Inflammatory macrophage treated with lipopolysaccharide for 4 hours (primary cell): ENCODE measurements at places on chromosomes 11 and 22.
A peak's percentile ranks its signal among the peaks of the same experiment; 100 is the strongest.

DNA sequence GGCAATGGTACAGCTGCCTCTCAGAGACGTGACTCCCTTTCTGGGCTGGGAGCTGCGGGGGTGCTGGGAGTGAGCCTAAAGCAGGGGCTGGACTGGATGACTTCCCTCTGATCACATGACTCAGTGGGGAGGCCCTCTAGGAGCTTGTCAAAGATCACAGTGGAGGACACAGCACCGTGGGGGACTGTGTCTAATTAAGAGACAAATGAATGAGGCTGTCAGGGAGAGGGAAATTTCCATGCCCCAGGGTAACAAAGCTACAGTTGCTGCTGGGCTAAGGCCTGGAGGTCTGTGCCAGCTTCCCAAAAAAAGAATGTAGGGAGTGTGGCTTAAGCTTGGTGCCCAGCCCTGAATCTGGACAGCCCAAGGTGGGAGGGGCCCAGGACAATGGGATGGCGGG lies 262.8 kb upstream of the PLET1 start:
- peak; percentile 47 for DNase-seq

DNA sequence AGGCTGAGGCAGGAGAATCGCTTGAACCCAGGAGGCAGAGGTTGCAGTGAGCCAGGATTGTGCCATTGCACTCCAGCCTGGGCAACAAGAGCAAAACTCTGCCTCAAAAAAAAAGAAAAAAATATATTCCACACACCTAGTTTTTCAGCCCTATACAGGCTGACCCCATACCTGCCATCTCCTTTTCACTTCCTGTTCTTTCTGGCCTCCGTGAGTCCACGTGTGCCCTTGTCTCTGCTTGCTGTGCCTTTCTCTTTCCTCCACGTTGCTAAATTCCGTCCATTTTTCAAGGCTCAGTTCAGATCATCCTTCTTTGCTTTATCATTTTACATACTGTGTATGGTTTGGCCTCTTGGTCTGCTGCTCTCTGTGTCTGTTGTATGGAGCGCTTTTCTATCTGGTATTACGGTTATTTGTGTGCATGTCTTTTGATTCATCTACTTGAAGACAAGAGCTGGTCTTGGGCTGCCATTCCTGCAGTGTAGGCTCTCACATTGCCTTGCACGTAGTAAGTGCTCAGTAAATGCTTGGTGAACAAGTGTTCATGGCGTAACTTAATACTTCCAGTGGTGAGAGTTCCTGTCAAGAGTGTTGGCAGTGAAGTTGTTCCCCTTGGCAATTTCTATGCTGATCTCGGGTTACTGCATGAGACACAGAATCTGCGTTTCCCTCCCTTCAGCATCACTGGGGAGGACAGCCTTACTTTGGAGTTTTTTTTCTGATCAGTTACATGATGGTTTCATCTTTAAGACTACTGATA lies 57.5 kb downstream of the PTPRJ start:
- DNase-seq: no peak

- DNase-seq: no peak
Observed at GRCh38 chr11:36009473-36009872, 65.6 kb downstream of the LDLRAD3 start.

DNA sequence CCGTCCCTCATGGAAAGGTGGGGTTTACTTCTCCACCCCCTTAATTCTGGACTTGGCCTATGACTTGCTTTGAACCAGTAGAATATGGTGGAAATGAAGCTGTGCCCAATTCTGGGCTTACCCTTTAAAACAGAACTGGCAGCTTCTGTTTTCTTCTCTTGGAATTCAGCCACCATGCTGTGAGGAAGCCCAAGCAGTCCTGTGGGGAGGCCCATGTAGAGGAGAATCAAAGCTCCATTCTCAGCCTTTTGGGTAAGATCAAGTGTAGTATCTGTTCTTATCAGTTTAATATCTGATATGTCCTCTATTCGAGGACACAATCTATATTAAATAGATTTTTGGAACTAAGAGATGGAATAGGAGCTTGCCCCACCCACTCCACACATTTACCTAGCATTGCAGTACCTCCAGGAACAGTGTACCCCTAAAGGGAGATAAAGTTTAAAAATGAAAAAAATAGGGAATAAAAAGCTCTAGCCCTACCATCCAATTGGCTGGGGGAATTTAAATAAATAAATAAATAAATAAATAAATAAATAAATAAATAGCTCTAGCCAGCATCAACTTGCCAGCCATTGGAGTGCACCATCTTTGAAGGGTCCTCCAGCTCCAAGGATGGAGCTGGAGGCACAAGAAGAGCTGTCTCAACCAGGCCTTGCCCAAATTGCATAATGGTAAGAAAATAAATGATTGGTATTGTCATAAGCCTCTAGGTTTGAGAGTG lies 13.2 kb upstream of the SYVN1 start:
- no peak for DNase-seq
